ENCODE measurements at places on chromosomes 6 and 20.
A peak's percentile ranks its signal among the peaks of the same experiment; 100 is the strongest.

GRCh38 chr6:26020329-26021000, 57.9 kb downstream of the TRIM38 start:
- peak; percentile 98 for DNase-seq

- peak; percentile 75 for DNase-seq
These were observed 11.2 kb downstream of the NT5DC1 start for GRCh38 chr6:116111552-116112528.

DNA sequence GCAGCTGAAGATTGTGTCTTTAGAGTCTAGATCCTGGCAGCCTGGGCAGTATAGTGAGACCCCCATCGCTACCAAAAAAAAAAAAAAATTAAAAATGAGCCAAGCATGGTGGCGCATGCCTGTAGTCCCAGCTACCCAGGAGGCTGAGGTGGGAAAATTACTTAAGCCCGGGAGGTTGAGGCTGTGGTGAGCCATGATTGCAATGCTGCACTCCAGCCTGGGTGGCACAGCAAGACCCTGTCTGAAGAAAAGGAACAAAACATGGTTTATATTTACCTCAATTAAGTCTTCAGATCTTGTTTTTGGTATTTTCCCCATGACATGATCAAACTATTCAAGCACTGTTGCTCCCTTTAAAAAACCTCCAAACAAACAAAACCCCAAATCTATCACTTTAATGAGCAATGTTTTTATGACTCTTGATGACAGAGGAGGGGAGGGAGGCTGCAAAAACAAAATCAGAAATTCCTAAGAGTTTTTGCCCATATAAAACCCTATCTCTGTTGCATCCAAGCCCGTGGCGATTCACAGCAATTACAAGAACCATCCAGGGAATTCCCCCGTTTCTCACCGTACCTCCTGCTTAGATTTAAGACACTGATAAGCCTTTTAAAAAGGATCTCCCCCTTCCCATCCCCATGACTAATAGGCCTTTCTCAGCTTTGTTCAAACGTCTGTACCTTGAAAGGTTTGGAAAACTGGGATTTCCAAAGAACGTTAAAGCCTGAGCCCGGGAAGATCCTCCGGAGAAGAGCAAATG, 259.9 kb downstream of the BMP7 start:
- no peak for DNase-seq

GRCh38 chr6:21213492-21213891, 380.1 kb upstream of the SOX4 start:
- no peak for DNase-seq

- peak; percentile 50 for DNase-seq
These were observed 673 bp downstream of the MARCKS start for GRCh38 chr6:113857556-113858479.

DNA sequence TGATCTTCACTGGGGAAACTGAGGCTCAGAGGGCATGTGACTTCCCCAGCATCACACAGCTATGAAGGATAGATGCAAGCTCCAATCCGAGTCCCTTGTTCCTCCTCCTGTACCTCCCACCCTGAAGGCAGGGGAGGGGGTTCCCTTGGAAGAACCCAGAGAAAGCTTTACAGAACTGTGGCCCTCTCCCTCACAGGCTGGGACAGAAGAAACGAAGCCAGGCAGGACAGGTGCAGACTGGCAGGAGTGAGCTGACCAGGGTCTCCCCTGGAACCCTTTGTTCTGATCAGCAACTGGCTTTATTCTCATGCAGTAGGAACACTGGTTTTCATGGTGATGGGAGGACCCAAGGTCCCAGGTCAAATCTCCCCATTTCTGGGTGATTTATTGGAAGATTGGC, 90.2 kb downstream of the TMEM242 start:
- DNase-seq = no peak

- no peak for DNase-seq
These were observed 112.0 kb upstream of the SNX9 start for GRCh38 chr6:157711060-157711459.

DNA sequence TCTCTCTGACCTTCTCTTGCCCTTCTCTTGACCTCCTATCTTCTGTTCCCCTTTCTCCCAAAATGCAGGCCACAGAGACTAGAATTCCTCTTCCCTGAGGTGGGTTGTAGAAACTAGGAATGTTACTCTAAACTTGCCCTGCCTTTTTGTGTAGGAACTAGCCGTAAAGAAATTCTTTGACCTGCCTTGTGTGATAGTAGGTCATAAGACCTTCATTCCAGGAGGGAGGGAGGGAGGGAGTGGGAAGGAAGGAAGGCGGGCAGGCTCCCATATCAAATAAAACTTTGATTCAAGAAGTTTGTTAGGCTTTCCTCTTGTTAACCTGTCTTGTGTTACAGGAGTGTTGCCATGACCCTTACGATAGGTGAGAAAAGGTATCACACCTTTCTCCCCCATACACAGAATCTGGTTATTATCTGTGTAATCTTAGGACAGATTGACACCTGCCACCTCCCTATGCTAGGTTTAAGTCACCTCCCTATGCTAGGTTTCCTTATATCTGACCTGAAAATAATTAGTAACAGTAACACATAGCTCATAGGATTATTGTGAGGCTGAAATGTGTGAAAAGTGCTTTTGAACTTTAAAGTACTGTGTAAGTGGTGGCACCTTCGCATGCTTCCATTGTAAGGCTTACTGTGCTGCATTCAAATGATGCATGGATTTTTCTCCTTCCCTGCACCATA, 32.6 kb upstream of the FUCA2 start:
- no peak for DNase-seq

DNA sequence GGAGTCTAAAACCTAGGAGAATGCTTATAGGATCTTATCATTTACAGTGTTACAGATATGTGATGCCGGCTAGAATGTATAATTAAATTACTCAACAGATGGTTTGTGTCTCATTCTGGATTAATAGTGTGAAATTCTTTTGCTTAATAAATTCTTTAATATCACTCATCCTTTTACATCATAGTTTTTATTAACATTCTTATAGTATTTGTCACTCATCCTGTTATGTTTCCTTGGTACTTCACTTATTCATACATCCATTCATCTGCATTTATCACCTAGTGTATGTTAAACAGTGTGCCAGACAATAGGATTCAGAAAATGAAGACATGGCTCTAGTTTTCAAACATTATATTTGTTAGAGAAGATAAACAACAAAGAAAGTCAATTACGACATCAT, 468.7 kb downstream of the FRK start:
- no peak for DNase-seq

- DNase-seq = peak; percentile 94
These were observed 48.4 kb downstream of the USP49 start for GRCh38 chr6:41846666-41847237.

GRCh38 chr6:86331265-86331840, 606.0 kb upstream of the HTR1E start:
- no peak for DNase-seq

DNA sequence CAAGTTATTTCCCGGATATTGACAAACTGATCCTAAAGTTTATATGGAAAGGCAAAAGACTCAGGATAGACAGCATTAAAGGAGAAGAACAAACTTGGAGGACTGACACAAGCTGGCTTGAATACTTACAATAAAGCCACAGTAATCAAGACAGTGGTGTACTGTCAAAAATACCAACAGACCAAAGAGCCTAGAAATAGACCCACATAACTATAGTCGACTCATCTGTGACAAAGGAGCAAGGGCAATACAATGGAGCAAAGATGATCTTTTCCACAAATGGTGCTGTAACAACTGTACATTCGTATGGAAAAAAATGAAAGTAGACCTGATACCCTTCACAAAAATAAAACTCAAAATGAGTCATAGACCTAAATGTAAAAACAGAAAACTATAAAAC, 46.0 kb downstream of the ABHD12 start:
- DNase-seq = no peak

- DNase-seq = no peak
These were observed 201.7 kb upstream of the FOXQ1 start for GRCh38 chr6:1110164-1110563.

- no peak for DNase-seq
These were observed 1846.5 kb upstream of the DEFB115 start for GRCh38 chr20:29410806-29411457.

GRCh38 chr6:42118162-42119001, 24.0 kb downstream of the C6orf132 start:
- peak; percentile 19 for DNase-seq

DNA sequence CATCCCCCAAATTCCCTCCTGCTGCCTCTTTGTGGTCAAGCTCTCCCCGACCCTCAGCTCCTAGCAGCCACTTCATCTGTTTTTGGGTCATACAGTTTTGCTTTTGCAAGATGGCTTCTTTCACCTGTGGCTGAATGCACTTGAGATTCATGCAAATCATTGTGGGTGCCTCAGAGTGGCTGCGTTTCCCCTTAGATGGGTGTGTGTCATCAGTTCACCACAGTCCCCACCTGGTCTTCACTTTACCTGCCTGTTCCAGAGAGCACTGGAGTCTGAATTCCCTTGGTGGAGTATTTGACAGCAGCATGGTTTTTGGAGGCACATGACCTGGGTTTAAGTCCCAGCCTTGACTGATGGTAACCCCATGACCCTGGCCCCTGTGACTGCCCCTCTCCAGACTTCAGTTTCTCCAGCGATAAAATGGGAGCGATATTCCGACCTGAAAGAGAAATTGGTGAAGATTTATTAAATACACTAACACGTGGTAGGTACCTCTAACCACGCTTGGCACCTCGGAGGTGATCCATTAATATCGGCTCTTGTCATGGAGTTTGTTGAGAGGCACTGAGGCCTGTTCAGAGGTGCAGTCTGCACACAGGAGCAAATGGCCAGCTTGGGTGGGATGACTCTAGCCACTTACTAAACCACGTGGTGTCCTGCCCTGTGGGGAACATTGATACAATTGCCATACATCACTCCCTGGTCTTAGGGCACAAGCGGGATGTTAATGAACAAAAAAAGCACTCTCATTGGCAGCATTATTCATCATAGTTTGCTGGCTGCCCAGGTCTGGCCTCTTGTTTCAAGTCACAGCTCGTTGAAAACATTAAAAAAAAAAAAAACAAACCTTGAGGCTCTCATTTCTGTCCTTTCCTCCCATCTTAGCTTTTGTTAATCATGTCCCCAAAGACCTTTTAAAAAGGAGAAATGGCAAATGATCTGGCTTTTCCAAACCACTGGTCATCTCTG, 167.2 kb upstream of the KCNG1 start:
- DNase-seq = no peak

DNA sequence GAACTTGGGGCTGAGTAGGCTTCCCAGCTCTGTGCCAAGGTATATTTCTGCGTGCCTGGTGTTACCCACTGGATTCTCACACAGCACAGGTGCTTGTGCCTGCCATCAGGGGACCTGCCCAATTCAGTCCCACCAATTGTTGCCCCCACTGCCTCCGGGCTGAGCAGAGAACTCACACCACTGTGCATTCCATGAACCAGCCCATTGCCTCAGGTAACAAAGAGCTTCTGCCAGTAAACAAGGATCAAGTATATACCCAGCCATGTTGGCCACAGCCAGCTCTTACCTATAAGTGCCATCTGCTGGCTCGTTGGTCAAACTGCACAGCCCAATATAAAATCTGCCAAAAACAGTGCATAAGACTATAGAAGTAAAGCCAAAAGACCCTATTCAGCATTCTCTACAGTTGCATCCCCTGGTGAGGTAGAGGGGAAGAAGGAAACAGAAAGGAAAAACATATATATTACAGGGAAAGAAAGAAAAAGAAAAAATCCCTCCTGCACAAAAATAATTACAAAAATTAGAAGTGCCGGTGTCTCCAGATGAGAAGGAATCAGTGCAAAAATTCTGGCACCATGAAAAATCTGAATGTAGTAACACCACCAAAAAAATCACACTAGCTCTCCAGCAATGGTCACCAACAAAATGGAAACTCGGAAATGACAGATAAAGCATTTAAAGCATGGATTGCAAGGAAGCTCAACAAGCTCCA, 241.4 kb downstream of the IBTK start:
- peak; percentile 78 for DNase-seq

DNA sequence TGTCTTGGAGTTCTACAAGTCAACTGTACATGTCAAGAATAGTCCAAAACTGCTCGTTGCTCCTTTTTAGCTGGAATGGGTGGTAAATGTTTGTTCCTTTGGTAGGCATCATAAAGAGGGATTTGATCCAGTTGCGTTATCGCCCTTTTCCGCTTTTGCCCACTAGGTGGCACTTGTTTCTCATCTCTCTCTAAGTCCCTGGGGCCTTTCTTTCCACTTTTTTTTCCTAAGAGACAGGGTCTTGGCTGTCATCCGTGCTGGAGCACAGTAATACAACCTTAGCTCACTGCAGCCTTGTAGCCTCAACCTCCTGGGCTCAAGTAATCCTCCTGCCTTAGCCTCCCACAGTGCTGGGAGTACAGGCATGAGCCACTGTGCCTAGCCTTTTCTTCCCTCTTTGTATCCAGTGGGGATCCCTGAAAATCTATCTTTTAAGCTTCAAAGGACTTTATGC, 20.7 kb downstream of the GTPBP2 start:
- peak; percentile 93 for DNase-seq

GRCh38 chr6:7802662-7803061, 76.8 kb downstream of the BMP6 start:
- no peak for DNase-seq

GRCh38 chr6:12504325-12504966, 212.1 kb upstream of the PHACTR1 start:
- DNase-seq = peak; percentile 57

- no peak for DNase-seq
These were observed 9.9 kb downstream of the PROCR start for GRCh38 chr20:35181731-35182130.

DNA sequence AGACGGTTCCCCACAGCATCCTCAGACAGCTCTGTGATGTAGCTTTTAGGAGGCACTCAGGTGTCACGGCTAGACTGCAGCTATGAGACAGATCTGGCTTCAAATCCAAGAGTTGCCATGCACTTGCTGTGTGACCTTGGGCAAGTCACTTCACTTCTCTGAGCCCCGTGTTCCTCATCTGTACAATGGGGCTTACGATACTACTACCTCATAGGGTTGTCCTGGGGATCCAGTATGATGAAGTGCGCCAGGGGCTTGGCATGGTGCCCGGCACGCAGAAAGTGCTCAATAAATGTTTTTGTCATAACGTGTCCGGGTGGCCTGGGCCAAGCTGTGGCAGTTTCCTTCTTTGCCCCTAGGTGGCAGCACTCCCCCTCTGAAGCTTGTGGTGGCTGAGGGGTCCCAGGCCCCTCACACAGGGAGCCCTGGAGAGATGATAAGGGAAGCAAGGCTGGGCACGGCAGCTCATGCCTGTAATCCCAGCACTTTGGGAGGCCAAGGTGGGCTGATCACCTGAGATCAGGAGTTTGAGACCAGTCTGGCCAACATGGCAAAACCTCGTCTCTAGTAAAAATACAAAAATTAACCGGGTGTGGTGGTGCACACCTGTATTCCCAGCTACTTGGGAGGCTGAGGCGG, 19.1 kb upstream of the CHMP4B start:
- DNase-seq = peak; percentile 42

GRCh38 chr6:136114661-136115060, 135.4 kb downstream of the MTFR2 start:
- DNase-seq = no peak

All from OCI-M1 (cell line).